ENCODE measurements at places on chromosomes 4 and X.

- no peak for DNase-seq
- H3K4me1 ChIP-seq = no peaks in the 10 kb centered on the region
- peaks cover 36% of the 10 kb centered on the region for H3K36me3 ChIP-seq
- H3K4me3 ChIP-seq = no peak overlapping the region
These were observed 11.7 kb downstream of the TRMT2B start for GRCh38 chrX:101040197-101040596.

DNA sequence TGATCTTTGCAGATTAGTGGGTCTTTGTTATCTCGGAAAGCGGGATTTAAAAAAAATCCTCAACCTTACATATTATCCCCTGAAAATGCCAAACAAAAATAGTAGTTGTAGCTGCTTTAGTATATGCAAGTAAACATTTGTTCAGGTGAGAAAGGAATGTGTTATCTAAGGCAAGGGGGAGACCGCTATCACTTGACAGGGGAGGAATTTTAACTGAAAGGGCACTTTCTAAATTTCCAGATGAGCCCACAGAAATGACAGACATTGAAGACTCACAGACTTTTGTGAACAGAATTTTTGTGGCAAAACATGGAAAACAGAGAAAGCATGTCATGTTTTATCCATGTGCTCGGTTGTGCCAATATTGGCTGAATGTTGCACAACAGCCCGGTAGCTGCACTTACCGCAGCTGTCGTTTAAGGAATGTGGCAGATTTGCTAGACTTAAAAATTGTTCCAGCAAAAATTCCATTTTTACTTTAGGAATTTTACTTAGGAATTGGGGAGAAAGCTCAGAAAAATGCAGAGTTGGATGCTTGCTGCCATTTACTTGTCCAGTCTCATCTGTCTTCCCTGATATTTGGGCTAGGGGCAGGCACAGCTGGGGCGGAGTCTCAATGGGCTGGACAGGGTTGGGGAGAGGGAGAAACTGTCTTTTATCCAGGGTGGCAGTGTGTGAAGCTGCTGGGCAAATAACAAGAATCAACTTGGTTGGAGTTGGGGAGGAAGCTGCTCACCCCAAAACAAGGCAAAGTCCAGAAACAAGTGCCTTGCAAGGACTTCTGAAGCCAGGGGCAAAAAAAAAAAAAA lies 94.6 kb upstream of the RPS6KA3 start:
- no peak overlapping the region for H3K4me3 ChIP-seq
- H3K27me3 ChIP-seq = no peaks in the 10 kb centered on the region
- no peaks in the 10 kb centered on the region for H3K36me3 ChIP-seq

DNA sequence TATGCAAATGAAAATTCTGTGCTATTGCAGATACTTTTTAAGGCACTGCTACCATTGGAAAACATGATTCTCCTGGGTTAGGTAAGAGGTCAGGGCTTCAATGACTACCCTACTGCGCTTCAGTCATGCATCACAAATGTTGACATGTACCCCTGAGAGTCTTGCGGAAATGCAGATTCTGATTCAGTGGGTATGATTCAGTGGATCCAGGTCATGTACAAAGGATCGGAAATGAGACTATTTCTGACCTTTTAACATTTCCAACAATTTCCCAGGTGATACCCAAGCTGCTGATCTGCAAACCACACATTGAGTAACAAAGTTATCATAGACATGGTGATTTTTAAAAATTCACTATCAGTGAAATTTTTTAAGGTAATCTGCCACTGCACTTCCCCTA lies 62.6 kb downstream of the DDX53 start:
- H3K4me1 ChIP-seq = no peaks in the 10 kb centered on the region
- H3K27me3 ChIP-seq = no peaks in the 10 kb centered on the region
- DNase-seq = no peak
- no peak overlapping the region for H3K27ac ChIP-seq

DNA sequence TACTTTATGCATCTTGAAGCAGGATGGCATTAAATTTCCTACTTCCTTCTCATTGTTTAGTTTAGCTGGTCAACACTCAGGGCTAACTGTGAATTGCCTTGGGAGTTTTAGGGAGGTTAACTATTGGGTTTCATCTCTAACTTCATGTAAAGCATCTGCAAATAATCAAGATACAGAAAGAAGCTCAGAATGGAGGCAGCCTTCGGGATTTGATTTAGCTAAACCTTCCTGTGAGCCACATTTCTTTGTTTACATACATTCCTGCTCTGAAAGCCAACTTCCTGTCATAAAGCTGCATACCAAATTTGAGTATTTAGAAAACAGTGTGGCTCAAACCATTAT lies 131.7 kb upstream of the PCDH18 start:
- no peak for DNase-seq
- no peaks in the 10 kb centered on the region for H3K36me3 ChIP-seq
- no peaks in the 10 kb centered on the region for H3K4me1 ChIP-seq
- no peaks in the 10 kb centered on the region for H3K27me3 ChIP-seq
- no peak overlapping the region for H3K27ac ChIP-seq

- H3K4me3 ChIP-seq = no peak overlapping the region
- no peaks in the 10 kb centered on the region for H3K36me3 ChIP-seq
- H3K27me3 ChIP-seq = no peaks in the 10 kb centered on the region
- H3K4me1 ChIP-seq = peaks cover 30% of the 10 kb centered on the region
- H3K27ac ChIP-seq = no peak overlapping the region
These were observed 125.0 kb upstream of the TBL1X start for GRCh38 chrX:9339603-9340491.

- no peak overlapping the region for H3K4me3 ChIP-seq
- H3K27ac ChIP-seq = no peak overlapping the region
- no peak for DNase-seq
- no peaks in the 10 kb centered on the region for H3K4me1 ChIP-seq
These were observed 9.2 kb upstream of the GPC3 start for GRCh38 chrX:133994576-133994975.

GRCh38 chrX:33686105-33686504 lies 446.0 kb downstream of the FAM47A start:
- no peaks in the 10 kb centered on the region for H3K36me3 ChIP-seq
- DNase-seq = no peak
- no peaks in the 10 kb centered on the region for H3K4me1 ChIP-seq
- no peaks in the 10 kb centered on the region for H3K27me3 ChIP-seq
- H3K27ac ChIP-seq = no peak overlapping the region
- H3K4me3 ChIP-seq = no peak overlapping the region

GRCh38 chr4:86359944-86360478 lies at the start of gene MAPK10:
Gene MAPK10 (minus strand): TSS chr4:86360053.
- DNase-seq = peak; percentile 73
- peak within 1 kb of the TSS; percentile 70 for H3K27ac ChIP-seq
- peaks cover 5% of the 10 kb centered on the region for H3K27me3 ChIP-seq
- peaks cover 16% of the 10 kb centered on the region for H3K4me1 ChIP-seq
- H3K36me3 ChIP-seq = no peaks in the 10 kb centered on the region

DNA sequence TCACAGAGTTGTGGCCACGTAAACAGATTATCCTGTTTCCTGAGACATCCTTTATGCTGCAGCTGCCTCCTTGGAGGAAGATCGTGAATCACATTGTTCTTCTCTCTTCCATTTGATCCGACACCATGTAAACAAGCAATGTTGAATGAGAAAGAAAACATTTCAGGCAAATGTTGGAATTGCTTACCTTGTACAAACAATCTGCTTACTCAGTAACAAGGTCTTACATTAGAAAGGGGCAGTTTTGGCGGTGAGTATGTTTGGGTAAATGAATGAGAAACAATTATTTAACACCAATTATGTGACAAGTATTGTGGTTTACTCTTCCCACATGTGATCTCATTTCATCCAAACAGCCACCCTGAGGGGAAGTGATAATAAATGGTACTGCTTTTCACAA lies 637.8 kb downstream of the RAB28 start:
- H3K27me3 ChIP-seq = no peaks in the 10 kb centered on the region
- no peak for DNase-seq
- no peak overlapping the region for H3K27ac ChIP-seq
- no peak overlapping the region for H3K4me3 ChIP-seq
- H3K36me3 ChIP-seq = no peaks in the 10 kb centered on the region
- H3K4me1 ChIP-seq = no peaks in the 10 kb centered on the region

- H3K27me3 ChIP-seq = no peaks in the 10 kb centered on the region
- no peak overlapping the region for H3K27ac ChIP-seq
- no peak for DNase-seq
- no peaks in the 10 kb centered on the region for H3K4me1 ChIP-seq
These were observed 157.8 kb downstream of the SOWAHB start for GRCh38 chr4:76740192-76740591.

DNA sequence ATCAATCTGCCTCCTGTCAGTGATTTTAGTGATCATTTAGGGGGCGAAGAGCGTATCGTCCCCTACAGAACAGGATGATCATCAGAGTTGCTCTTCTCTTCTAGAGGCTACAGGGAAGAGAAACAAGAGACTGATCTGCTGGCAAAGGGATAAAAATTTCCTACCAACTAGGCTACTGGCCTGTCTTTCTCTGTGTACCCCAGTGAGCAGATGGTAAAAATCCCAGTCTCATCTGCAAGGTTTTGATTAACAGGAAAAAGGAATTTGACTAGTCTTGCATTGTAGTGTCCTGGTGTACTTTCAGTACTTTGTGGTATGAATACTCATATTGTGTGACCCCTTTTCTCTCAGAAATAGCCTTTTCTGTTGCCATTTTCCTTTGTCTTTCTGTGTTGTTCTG lies 21.8 kb upstream of the AADAT start:
- no peaks in the 10 kb centered on the region for H3K36me3 ChIP-seq
- no peak overlapping the region for H3K4me3 ChIP-seq
- H3K27me3 ChIP-seq = no peaks in the 10 kb centered on the region
- no peak for DNase-seq

- DNase-seq = no peak
- no peak overlapping the region for H3K4me3 ChIP-seq
These were observed 161.7 kb downstream of the SMARCA1 start for GRCh38 chrX:129361576-129361975.

GRCh38 chrX:21800344-21800770 lies 39.1 kb upstream of the MBTPS2 start:
- H3K4me3 ChIP-seq = no peak overlapping the region
- no peaks in the 10 kb centered on the region for H3K36me3 ChIP-seq
- DNase-seq = no peak
- no peaks in the 10 kb centered on the region for H3K27me3 ChIP-seq

DNA sequence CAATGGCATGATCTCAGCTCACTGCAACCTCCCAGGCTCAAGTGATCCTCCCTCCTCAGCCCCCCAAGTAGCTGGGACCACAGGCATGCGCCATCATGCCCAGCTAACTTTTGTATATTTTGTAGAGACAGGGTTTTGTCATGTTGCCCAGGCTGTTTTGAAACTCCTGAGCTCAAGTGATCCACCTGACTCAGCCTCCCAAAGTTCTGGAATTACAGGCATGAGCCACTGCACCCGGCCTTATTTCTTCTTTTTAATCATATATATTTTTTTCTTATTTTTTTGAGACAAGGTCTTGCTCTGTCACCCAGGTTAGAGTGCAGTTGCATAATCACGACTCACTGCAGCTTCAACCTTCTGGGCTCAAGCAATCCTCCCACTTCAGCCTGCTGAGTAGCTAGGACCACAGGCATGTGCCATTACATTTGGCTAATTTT lies 184.0 kb downstream of the TSPAN5 start:
- no peaks in the 10 kb centered on the region for H3K27me3 ChIP-seq
- no peak for DNase-seq
- H3K36me3 ChIP-seq = no peaks in the 10 kb centered on the region
- no peak overlapping the region for H3K4me3 ChIP-seq
- peaks cover 24% of the 10 kb centered on the region for H3K4me1 ChIP-seq

GRCh38 chr4:83591056-83591455 lies 55.1 kb downstream of the GPAT3 start:
- no peak for DNase-seq
- H3K27ac ChIP-seq = no peak overlapping the region
- no peak overlapping the region for H3K4me3 ChIP-seq
- no peaks in the 10 kb centered on the region for H3K4me1 ChIP-seq
- H3K27me3 ChIP-seq = no peaks in the 10 kb centered on the region
- H3K36me3 ChIP-seq = no peaks in the 10 kb centered on the region
